ENCODE measurements at places on chromosomes 2 and 18. TPM values are rescaled to one million over a fixed set of nuclear protein-coding genes. Genes with fewer than 3 reads are reported as not detected.

DNA sequence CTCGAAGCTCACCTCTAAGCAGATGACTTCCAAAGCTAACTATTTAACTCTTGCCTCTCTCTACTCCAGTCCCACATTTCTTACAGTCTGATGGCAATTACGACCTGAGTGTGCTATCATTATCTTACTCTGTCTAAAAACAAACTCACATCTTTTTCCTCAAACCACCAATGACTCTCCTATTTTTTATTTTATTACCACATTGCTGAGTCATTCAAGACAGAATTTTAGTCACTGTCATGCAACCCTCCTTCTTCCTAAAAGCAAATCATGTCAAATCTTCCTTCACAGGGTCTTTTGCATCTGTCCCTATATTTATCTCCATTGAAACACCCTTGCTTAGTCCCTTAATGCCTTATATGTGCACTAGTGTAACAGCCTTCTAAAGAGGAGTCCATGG is 34.6 kb upstream of the C2orf15 start:
- DNase-seq: no peak
- no peak overlapping the region for H3K27ac ChIP-seq
- H3K4me3 ChIP-seq: no peak overlapping the region
- H3K36me3 ChIP-seq: no peaks in the 10 kb centered on the region
- H3K27me3 ChIP-seq: no peaks in the 10 kb centered on the region

GRCh38 chr18:62438018-62438329 is 84.9 kb upstream of the ZCCHC2 start:
- DNase-seq: peak; percentile 69
- H3K4me1 ChIP-seq: peaks cover 18% of the 10 kb centered on the region
- no peaks in the 10 kb centered on the region for H3K36me3 ChIP-seq
- no peaks in the 10 kb centered on the region for H3K27me3 ChIP-seq
- H3K4me3 ChIP-seq: peak overlapping the region; percentile 38

- no peak overlapping the region for H3K4me3 ChIP-seq
- H3K27ac ChIP-seq: no peak overlapping the region
- no peaks in the 10 kb centered on the region for H3K36me3 ChIP-seq
- DNase-seq: no peak
Measured at GRCh38 chr2:85439986-85440385, 21.5 kb downstream of the SH2D6 start.

DNA sequence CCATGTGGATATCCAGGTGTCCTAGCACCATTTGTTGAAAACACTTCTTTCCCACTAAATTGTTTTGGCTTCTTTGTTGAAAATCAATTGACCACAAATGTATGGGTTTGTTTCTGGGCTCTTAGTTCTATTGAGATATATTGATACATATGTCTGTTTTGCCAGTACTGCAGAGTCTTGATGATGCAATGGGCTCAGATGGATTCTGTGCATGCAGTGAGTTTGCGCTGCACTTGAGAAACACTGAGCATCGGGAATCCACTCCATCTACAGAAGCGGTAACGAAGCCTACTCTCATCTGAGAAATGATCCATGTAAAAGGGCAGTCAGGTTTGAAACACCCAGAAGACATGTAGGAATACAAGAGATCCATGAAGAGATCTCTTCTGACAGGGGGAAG is 21.9 kb upstream of the DNAJC10 start:
- H3K27me3 ChIP-seq: no peaks in the 10 kb centered on the region
- no peak overlapping the region for H3K27ac ChIP-seq
- DNase-seq: no peak
- no peaks in the 10 kb centered on the region for H3K4me1 ChIP-seq

DNA sequence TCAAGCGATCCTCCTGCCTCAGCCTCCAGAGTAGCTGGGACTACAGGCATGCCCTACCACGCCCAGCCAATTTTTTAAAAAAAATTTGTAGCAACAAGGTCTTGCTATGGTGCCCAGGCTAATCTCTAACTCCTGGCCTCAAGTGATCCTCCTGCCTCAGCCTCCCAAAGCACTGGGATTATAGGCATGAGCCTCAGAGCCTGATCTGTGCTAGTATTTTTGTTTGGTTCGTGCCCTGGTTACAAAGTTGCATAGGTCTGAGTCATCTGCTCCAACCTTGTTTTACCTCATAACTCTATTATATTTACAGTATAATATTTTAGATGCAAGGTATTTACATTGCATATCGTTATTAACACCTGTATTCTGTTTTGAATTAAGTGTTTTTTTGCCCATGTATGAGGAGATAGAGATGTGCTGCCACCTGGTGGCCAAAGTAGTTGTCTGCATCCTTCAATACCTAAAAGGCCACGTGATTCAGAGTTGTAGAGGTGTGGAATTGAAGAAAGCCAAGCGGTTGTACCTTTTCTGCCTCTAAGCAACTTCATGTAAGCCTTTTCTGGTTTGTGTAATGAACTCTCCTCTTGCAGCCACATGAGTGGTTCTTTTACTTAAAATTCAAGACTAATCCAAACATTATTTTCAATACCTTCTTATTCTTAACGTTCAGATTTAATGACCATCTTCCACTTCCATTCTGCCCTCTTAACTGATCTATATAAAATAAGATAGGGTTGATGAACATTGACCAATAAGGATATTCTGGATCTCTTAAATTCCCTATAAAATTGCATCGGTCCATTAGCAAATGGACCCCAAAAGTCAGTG is 19.9 kb upstream of the CABYR start:
- H3K27ac ChIP-seq: no peak overlapping the region
- H3K27me3 ChIP-seq: no peaks in the 10 kb centered on the region
- DNase-seq: peak; percentile 70
- no peaks in the 10 kb centered on the region for H3K4me1 ChIP-seq
- H3K4me3 ChIP-seq: no peak overlapping the region

- no peaks in the 10 kb centered on the region for H3K36me3 ChIP-seq
- H3K27ac ChIP-seq: no peak overlapping the region
- H3K4me1 ChIP-seq: no peaks in the 10 kb centered on the region
- no peak overlapping the region for H3K4me3 ChIP-seq
- no peaks in the 10 kb centered on the region for H3K27me3 ChIP-seq
Measured at GRCh38 chr18:80194874-80195570, 52.3 kb downstream of the PARD6G start.

DNA sequence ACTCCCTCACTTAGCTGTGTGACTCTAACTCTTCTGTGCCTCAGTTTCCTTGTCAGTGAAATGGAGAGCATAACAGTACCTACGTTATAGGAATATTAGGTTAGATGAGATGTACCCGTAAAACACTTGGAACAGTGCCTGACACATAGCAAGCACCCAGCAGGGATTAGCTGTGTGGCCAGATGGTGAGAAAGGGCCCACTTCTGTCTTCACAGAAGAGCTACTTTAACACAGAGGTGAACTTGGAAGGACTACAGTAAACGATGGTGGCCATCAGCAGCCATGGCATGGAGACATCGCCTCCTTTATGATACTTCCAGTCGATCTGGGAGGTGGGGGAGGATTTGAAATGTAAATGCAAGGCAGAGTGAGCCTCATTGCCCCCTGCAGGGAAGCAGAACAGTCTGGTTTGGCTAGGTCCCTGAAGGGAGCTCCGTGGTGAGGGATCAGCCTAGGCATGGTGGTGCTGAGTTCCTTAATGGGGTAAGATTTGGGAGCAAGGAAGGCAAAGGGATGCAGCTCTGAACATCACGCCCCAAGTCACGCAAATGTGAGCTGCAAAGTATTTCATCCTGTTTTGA is 101.7 kb upstream of the ALPP start:
- no peak overlapping the region for H3K27ac ChIP-seq
- H3K36me3 ChIP-seq: no peaks in the 10 kb centered on the region
- peaks cover 11% of the 10 kb centered on the region for H3K4me1 ChIP-seq
- no peak overlapping the region for H3K4me3 ChIP-seq
- DNase-seq: no peak

DNA sequence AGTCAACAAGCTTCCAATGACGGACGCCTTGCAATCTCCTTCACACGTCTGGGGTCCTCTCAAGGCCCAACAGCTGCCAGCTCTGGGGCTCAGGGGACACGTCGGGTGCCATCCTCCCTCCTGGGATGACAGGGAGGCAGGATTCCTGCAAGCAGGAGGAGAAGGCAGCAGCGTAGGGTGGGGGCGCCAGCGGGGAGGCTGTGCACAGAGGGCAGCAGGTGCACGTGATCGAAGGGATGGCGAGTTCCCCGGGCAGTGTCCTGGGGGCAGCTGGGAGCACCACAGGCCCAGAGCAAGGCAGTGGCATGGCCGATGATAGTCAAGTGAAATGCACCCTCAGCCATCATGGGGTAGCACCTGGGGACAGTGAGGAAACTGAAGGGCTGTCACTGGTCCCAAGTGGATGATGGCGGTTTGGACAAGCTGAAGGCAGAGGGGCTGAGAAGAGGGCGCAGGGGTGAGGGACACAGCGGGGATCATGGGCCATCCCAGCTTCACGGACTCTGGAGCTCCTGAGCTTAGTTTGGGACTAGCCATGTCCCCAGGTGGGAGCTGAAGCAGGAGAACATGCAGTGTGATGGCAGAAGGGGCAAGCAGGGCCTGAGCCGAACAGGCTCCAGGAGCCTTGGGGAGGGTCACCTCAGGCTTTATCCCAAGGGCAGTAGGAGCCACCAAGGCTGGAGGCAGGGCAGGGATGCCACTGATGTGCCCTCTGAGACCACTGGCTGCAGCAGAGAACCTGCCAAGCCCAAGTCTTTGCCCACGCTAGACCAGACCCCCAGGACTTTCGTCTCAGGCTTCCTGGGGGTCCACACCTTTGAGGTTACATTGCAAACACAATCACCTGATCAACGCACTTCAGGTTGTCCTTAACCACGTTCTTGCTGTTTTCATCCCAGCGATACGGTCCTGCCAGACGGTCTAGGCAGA is 16.3 kb upstream of the SNED1 start:
- H3K4me1 ChIP-seq: peaks cover 6% of the 10 kb centered on the region
- H3K27me3 ChIP-seq: no peaks in the 10 kb centered on the region
- H3K36me3 ChIP-seq: no peaks in the 10 kb centered on the region

NT5DC4 gene
- total RNA-seq: not detected

INHA gene
- not detected for total RNA-seq

SNED1 gene
- total RNA-seq: 36.9 TPM
